ENCODE measurements at places on chromosomes 16 and 17.
A peak's percentile ranks its signal among the peaks of the same experiment; 100 is the strongest.

- no peak for DNase-seq
Measured at GRCh38 chr16:80580109-80580832, 39.5 kb downstream of the DYNLRB2 start.

GRCh38 chr17:77400445-77400870, 259.7 kb downstream of the SEC14L1 start:
- DNase-seq: no peak

DNA sequence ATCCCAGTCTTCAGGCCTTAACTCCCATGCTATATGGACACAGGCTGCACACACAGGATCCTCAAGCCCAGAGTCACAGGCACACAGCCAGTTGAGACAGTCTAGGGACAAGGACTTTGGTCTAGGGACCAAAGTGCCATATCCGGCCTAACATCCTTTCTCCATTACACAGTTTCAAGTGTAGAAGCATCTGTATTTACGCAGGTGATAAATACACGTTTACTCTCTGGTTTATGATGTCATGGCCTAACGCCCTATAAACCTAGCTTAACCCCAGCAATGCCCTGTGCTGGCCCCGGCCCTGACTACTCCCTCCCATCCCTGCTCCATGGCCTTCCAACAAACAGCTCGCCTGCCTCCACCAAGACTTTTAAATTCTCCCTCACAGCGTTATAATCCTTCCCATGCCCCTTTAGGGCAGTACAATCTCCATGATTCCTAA, 17.1 kb downstream of the CUEDC1 start:
- no peak for DNase-seq

- no peak for DNase-seq
Measured at GRCh38 chr17:78046923-78047322, 81.6 kb downstream of the TMC6 start.

DNA sequence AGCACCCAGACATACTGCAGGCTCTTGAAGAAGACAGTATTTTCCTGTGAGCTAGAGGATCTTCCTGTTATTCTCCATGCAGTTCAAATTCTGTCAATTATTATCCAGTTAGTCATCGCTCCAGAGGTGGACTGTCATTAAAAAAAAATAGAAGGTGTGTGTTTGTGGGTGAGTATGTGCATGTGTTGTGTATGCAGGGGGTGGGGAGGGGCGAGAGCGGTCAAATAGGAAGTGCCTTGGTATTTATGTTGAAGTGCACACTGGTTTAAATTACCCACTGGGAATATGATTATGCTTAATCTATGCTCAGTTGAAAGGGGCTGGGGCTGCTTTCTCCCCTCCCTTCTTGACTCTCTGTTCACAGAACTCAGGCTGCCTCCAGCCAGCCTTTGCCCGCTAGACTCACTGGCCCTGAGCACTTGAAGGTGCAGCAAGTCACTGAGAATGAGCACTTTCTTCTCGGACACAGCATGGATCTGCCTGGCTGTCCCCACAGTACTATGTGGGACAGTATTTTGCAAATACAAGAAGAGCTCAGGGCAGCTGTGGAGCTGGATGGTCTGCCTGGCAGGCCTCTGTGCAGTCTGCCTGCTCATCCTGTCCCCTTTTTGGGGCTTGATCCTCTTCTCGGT, at the start of gene HSD17B2:
Gene HSD17B2, plus strand, starts transcription at position 273 of the 632 bp plus-strand sequence. Its CDS starts 172 bp downstream, at position 445.
- no peak for DNase-seq

GRCh38 chr17:19346351-19347255, 15.9 kb downstream of the B9D1 start:
- DNase-seq: no peak

DNA sequence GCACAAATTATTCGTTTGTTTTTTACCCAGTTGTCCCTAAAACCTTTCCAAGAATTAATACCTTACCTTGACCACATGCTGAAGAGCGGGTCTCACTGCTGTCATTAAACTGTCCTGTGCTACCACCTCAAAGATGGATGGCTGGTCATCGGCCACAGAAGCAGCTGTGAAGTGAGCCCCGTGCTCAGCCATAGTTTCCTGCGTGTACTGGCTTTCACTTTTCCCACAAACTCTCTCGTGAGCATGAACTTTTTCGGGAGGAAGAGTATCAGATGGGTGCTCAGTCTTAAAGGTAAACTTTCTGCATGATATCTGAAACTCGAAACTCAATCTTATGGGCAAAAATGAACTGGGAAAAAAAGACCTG, 558 bp downstream of the PEX12 start:
- DNase-seq: no peak

DNA sequence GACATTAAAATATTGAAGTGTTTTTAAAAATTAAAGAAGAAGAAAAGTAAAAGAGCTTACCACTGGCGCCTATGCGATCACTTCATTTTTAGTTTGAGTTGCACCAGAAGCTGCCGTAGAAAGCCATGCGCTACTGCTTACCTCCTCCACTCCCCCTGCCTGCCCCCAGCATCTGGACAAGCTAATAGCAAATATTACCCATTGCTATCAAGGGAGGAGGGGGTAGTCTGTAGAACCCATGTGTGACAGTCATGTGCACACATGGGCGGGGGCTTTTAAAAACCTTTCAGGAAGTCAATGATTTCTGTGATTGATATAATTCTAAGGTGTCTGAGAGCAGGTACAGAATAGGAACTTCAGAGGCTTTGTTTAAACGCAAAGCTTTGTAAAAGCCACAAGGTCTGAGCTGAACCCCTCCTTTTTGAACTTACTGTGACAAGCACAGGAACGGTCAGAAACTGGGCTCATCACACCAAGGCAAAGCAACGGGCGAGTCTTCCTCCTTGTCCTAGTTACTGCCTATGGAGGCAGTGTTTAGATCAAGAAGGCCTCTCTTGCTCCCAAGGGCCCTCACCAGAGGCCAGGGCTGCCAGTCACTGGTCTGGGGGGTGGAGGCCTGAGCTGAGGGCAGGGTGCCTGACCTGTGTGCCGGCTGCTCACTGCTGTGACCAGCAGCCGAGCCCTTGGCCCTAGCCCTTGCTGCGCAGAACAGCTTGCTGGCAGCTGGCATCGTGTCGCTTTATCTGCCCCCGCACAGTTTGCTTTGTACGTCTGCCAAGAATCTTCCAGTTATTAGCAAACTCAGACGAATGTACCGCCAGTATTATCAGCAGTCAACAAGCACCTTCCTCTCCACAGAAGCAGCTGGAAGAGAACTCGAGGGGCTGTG, 15.0 kb downstream of the GINS2 start:
- peak; percentile 66 for DNase-seq

DNA sequence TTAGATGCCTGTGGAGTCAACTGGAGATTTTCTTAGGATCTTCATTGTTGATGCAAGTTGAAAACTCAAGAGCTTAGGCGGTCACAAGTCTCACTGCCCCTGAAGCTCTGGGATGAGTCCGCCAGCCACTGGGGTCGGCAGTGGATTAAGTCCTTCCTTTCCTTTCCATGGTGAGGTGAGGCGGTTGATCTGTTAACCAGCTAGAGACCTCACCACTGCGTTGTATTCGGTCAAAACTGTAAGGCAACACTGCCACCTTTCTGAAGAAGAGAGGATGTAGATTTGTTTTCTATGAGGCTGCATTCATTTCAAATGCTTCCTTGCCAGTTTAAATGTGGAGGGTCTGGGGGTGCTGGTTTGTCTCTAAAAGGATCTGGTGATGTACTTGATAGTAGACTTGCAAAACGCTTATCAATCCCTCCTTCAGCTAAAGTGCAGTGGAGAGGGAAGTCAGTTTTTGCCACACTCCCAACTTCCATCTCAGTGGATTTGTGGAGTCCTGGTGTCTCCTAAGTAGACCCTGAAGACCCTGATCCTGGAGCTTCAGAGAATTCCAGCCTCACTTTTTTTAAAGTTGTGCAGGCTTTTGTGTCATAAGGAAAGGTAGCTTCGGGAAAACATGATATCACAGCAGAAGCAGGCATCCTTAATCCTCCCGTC, 1.7 kb downstream of the MYOCD start:
- no peak for DNase-seq

GRCh38 chr17:75475144-75475835, 18.9 kb downstream of the TMEM94 start:
- no peak for DNase-seq

GRCh38 chr17:49916854-49917515, 52.0 kb upstream of the DLX4 start:
- no peak for DNase-seq

DNA sequence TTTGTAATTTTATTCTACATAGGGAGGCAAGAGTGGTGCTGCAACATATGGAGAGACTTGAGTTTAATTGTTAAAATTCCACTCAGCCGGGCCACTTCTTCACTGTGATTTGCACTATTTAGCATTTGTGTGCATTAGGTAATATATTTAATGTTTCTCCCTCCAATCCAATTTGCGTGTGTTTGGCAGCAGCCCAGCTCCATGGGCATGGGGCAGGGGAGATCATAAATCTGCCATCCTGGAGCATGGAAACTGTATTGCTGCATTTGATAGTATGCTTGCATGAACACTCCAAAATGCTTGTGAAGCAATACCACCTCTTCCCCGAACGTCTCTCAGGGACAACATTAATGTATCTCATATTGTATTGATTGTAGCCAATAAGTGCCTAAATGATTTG, 339.1 kb upstream of the RBFOX1 start:
- no peak for DNase-seq

DNA sequence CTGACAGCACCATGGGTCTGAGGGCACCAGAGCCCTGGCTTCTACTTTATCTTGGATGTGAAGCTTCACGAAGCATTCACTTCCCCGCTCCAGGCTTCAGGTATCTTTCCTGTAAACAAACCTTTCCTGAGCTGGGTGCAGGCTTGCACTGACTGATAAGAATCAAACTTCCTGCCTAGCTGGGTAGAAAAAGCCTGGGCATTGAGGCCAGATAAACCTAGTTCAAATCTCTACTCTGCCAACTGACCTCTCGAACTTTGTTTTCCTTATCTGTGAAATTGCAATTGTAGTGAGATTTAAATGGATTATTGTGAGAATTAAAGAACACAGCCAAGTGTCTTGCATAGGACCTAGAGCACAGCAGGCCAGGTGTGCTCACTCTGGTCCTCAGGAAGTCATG, 2.9 kb upstream of the TMEM208 start:
- DNase-seq: no peak

GRCh38 chr16:88809676-88810165, 2.0 kb downstream of the APRT start:
- DNase-seq: no peak

DNA sequence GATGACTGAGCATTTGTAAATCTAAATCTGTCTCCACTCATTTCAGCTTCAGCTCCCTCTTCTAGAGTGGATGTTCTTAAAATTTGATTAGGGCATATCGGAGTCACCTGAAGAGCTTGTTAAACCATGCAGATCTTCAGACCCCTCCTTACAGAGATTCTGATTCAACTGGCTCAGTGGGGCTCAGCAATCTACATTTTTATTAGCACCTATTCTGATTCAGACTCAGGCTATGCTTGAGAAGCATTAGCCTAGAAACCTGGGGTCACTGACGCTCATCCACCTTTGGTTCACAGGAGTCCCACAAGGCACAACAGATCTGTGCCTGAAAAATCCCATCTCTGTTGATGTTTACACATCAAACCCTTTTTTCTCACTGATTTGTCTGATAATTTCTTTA, 365.6 kb downstream of the GRIN2A start:
- DNase-seq: no peak

DNA sequence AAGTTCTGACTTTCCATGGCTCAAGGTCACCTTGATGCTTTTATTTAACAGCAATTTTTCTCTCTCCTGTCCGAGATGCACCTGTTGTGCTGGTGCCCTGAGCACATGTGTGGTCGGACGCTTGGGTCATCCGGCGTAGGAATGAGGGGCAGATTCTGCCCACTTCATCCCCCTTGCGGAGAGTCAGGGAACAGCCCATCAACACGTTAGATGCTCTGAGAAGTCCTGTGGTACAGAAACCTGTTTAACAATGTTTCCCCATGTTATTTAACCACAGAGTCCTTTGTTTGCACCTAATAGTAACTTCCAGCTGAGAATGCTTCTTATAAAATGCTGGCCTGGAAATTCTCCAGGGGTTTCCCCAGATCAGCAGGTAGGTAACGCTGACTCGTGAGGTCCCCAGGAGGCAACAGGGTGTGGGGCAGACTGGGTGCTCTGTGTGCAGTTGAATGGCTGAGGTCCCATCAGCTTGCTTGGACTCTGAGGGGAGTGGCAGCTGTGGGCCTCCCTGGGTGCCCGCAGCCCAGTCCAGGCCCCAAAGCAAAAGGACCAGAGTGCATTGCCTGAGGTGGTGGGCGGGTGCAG, 17.8 kb downstream of the DOC2B start:
- DNase-seq: no peak

GRCh38 chr16:54931120-54932014, 702 bp downstream of the IRX5 start:
- no peak for DNase-seq

DNA sequence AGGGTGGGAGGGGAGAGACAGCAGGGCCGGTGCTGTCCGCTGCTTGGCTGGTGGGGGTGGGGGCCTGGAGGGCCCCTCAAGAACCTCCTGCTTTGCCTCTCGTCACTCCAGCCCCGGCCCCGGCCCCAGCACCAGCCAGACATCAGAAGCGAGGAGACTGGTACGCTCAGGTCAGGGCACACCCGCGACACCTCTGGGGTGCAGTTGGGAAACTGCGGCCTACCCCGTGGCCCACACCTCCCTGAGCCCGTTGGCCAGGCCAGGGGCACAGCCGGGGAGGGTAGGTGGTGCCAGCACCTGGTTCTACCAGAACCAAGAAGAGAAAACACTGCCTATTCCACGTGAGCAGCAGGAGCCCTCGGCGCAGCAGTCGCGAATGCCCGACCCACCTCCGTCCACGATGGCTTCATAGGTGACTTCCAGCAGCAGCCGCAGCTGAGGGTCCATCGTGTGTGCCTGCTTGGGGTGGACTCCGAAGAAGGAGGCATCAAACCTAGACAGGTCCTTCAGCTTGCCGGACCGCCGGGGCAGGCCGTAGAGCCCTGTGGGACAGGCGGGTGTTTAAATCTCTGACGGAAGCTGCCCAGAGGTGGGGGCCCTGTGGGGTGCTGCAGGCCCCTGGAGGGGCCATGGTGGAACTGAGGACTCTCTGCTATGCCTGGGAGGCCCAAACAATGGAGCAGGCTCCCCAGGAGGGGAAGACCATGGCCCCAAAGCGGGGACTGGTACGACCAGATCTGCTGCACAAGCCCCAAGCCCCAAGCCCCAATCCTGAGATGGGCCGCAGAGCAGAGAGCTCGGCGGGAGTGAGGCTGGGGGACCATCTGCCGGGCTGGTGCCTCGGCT, 2.9 kb downstream of the FASN start:
- DNase-seq: peak; percentile 37

DNA sequence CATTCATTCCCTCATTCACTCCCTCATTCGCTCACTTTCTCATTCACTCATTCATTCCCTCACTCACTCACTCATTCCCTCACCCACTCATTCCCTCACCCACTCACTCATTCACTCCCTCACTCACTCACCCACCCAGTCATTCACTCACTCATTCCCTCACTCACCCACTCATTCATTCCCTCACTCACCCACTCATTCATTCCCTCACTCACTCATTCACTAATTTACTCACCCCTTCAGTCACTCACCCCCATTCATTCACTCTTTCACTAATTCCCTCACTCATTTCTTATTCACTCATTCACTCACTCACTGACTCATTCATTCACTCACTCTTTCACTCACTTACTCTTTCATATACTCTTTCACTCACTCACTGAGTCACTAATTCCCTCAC, 303.1 kb downstream of the C16orf95 start:
- DNase-seq: no peak
